ENCODE measurements at places on chromosomes 5 and 9.

DNA sequence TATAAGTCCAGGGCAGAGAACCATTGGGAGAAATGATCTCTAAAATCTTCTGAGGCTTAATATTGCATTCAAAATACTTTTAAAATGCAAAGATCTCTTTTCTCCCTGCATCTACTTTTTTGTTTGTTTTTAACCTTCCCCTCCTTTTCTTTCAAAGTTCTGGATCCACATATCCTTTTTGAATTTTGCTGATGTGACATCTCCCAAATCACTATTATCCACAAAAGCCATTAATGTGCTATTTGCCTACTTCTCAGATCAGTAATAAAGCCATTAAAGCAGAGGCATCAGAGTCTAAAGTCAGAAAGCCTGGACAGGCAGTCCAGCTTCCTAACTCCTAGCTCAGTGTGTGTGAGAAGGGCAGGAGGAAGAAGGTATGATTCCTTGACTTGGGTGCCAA is 114.2 kb downstream of the EBF1 start:
- no peak for DNase-seq

- DNase-seq: peak; percentile 71
Measured at GRCh38 chr5:17216974-17217492, 398 bp upstream of the BASP1 start.

- DNase-seq: no peak
Measured at GRCh38 chr9:109859447-109859846, 79.4 kb downstream of the PALM2AKAP2 start.

- no peak for DNase-seq
Measured at GRCh38 chr9:87783180-87783579, 57.3 kb downstream of the CTSL start.

GRCh38 chr9:4986296-4986695 is 1.2 kb downstream of the JAK2 start:
- DNase-seq: no peak

DNA sequence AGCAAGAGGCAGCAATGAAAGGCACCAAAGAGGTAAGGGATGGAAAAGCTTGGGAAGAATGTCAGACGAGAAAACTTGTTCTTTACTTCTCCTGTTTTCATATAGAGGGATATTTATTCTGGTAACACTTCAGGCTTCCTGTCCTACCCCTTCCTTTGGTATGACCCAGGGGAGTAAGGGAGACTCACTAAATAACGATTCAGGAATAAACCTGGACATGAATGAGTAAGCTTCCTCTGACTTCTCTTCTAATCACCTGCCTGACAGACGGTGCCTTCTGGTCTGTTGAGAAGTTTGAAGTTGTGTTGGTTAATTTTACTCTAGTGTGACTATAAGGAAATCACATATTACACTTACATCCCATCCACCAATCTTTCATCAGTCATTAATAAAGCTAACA is 461.2 kb downstream of the CDH12 start:
- DNase-seq: no peak
